ENCODE measurements at places on chromosomes 2 and 18.
A peak's percentile ranks its signal among the peaks of the same experiment; 100 is the strongest.

DNA sequence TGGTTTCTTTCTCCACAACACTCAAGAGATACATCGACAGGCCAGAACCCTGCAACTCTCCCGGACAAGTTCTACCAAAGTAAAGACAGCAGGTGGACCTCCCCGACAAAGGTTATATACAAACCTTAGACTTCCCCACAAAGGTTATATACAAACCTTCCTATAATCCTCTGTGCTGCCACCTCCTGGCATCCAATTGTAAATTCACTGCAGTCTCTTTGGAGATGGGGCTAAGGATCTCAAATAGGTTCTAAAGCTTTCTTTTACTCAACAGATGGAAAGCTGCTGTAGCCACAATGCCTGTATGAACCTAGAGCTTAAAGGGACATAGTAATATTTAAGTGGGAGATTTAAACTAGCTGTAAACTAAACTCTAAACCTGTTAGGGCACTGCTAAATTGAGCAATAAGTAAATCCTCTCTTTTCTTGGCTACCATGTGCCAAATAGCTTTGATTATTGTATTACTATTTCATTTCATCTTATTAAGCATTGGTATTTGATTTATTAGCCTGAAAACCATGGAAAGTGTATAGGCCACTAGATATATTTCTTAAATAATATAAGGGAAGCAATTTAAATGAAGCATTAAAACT is 9.8 kb upstream of the MREG start:
- peak; percentile 53 for DNase-seq

- DNase-seq, result no peak
Measured at GRCh38 chr2:201128933-201129505, 13.1 kb downstream of the CFLAR start.

DNA sequence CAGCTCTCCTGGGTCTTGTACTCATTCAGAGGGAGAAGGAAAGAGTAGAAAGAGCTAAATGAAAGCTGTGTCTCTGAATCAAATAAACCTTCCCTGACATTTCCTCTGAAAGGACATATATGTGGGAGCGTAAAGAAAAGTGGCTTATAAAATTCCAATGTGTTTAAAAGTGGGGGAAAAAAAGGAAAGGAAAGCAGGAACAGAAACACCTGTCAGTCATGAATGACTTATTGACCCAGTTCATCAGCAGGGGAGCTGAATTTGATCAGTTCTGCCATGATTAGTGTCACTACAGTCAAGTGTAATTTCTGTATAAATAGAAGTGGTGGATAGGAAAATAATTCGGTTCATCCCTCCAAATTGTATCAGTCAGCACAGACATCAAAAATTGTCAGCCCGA is 382.5 kb downstream of the ERBB4 start:
- DNase-seq, result no peak

DNA sequence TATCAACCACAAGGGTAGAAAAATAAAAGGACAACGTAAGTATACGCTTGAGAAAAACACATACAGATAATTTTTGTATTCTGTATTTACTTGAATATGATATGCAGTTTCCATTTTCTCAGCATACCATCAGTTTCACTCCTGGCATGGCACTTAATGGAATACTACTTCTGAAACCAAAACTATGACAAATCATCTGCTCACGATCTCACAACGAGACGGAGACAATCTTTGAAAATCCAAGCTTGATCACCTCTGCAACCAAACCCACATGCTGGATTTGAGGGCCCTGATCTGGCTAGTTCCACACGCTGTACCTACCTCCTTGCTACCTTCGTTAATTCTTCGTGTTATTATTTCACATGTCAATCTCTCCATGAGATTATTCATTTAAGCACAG is 387.6 kb downstream of the NBAS start:
- no peak for DNase-seq

- DNase-seq, result no peak
Measured at GRCh38 chr2:239777219-239777618, 247.9 kb downstream of the NDUFA10 start.

DNA sequence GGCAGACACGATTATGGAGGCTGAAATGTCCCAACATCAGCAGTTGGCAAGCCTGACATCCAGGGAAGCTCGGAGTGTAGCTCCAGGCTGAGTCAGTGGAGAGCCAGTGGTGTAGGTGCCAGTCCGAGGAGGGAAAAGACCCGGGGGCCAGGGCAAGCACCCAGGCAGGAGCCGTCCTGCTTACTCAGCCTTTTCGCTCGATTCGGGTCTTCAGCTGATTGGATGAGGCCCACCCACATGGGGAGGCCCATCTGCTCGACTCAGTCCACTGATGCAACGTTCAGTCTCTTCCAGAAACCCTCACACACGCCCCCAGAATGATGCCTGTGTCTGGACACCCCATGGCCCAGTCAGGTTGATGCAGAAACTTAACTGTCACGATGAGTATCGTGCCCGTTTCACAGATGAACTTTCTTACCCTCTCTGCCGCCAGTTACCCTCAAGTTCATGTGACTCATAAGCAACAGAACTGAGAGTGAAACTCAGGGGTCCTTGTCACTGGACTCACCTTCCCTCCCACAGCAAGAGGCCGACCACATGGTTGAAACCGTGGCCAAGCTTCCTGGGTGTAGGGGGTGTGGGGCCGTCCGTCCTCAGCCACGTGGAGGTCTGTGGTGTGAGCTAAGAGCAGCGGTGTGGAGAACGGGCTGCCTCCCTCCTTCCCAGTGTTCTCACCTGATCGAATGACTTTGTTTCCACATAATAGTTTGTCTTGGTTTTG is 197.4 kb upstream of the HDAC4 start:
- DNase-seq, result no peak

DNA sequence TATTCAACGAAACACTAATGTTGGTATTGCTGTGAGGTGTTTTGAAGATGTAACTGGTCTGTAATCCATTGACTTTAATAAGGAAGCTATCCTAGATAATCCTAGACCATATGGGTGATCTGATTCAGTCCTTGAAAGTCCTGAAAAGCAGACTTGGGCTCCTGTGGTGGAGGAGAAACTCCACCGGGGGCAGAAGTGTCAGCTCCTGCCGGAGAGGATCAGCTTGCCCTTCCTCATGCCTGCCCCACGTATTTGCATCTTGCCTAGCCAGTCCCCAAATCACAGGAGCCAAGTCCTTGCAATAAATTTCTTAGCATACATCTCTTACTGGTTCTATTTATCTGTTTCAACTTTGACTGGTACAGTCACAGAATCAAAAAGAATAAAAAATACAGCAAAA is 144.2 kb upstream of the DLGAP1 start:
- DNase-seq, result peak; percentile 51

DNA sequence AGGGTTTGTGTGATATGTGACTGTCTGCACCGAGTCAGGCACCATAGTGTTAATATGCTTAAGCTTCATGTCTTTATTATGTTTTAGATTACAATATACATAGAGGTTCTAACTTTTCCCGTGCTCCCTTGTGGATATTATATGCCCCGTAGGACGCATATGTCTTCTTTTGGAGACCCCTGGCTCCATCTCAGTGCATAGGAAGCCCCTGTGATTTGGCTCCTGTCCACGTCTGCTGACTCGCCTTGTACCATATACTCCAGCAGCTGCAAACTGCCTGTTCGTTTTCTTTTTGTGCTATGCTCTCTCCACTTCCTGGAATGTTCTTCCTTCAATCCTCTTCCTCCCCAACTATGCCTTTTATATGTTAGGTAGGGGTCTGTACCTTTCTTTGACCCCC is 110.9 kb downstream of the PTRHD1 start:
- DNase-seq, result no peak

DNA sequence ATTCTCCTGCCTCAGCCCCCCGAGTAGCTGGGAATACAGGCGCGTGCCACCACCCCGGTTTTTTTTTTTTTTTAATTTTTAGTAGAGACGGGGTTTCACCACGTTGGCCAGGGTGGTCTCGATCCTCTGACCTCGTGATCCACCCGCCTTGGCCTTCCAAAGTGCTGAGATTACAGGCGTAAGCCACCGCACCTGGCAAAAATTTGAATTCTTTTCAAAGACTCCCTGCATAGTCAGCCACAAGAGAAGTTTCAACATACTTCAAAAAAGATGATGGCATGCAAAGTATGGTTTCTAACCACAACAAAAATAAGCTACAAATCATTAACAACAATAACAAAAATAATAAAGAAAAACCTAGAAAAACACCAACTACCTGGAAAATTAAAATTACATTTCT is 22.0 kb downstream of the HYCC2 start:
- DNase-seq, result no peak

GRCh38 chr2:151669585-151670081 is 64.6 kb downstream of the NEB start:
- DNase-seq, result no peak

- no peak for DNase-seq
Measured at GRCh38 chr2:237035781-237036475, 49.8 kb upstream of the COPS8 start.

DNA sequence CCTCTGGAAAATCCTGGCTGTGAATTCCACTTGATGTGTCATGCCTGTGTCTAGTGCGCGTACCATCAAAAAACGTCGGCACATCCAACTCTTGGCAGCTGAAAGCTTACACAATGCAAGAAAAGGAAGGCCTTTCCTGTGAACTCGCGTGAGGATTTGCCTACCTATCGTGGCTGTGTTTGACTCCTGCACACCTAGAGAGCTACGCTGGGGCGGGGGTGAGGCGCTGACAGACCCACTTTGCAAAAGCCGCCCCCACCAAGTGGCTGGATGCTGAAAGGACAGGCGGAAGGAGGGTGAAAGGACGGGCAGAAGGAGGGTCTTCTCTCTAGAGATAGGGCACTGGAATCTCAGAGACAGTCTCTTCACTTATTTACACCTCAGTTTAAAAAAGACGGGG is 270.1 kb downstream of the EIPR1 start:
- DNase-seq, result no peak

GRCh38 chr2:10014418-10015190 is 28.7 kb upstream of the KLF11 start:
- DNase-seq, result no peak

- no peak for DNase-seq
Measured at GRCh38 chr18:21745231-21745630, 4.6 kb downstream of the MIB1 start.

DNA sequence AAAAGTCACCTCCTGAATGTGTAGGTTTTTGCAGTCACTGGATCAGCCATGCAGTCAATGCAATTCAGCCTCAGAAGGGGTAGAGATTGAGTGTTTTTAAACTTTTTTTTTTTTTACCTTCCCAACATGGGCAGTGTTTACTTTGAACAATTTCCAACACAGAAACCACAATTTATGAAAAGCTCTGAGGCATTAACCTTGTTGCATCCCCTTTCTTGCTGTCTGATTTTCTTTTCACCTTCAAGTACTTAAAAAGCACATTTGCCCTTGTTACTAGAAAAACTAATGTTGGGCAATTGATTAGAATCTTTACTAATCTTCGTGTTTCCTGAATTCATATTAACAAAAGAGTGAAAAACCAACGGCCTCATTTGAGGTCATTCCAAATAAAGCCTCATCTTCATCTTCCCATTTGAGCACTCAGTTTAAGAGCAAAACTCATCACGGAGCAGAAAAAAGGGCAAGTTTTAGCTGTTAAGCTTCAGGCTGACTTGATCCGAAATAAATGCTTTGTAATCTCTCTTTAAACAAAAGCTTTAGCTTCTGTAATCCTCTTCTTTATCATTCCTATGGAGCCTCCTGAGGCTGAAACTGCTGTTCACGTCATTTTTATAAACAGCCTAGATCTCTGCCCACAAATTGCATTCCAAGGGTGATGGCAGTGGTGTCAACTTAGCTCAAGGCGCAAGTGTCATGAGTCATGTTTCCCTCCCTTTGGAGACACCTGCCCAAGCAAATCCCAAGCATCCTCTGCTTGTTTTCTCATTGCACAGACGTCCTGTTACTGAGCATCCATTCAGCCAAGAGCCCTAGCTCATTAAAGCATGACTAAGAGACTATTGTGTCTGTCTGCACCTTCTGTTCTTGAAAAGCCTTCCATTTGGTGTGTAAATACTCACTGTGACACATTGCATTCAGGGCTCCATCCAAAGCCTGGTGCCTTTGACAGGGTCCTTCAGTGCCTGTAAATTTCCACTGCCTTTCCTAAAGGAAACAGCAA is 107.7 kb downstream of the HNMT start:
- no peak for DNase-seq

DNA sequence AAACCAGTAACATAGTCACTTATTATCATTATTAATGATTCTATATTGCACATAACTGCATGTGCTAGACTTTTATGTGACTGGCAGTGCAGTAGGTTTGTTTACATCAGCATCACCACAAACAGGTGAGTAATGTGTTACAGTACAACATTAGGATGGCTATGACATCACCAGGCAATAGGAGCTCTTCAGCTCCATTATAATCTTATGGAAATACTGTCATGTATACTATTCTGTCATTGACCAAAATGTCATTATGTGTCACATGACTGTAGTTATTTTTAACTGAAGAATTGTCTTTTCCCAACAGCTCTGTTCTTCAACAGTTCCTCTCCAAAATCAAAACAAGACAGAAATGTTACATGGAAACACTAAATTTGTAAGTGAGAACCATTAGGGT is 96.3 kb downstream of the C18orf54 start:
- no peak for DNase-seq

DNA sequence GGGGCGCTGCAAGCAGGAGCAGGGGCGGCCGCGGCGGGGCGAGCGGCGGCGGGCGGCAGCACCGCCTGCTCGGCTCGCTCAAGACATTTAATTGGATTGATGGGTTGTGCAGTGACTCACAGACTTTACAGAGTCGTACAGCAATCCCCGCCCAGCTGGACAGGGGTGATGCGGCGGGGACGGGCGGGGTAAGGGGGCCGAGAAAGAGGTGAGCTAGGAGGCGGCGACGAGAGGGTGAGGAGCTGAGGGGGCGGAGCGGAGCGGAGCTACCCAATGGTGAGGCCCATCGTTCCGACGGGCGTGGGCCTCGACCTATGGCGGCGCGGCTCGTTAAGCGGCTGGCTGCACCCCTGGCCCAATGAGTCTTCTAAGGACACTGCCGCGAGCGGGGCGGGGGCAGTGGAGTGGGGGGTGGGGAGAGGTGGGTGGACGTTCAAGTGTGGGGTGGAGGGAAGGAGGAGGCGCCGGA is 97.1 kb upstream of the SERTAD2 start:
- peak; percentile 97 for DNase-seq

- DNase-seq, result no peak
Measured at GRCh38 chr2:197675246-197675645, at the start of gene RFTN2. TSS of gene RFTN2 (minus strand) at chr2:197675587. CDS start at chr2:197675458, 129 bp downstream.

DNA sequence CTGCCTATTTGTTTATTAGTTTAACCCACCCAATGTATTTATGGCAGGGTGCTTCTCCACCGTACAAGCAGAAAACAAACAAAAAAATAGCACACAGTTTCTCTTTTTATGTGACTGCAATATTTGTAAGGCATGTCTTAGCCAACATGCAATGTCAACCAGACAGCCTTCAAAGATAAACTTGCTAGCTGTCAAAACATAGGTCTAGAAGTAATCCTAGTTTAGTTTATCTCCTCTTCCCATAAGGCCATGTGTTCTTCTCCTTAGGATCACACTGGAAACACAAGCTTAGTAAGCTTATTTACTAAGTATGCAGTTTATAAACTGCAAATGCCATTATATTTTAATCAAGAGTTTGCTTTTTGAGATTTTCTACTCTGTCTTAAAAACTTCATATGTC is 75.6 kb downstream of the LDAH start:
- DNase-seq, result no peak
